ENCODE measurements at places on chromosomes 4 and X.

GRCh38 chr4:171929477-171929876 is 116.3 kb downstream of the GALNTL6 start:
- no peak for DNase-seq

- DNase-seq, result no peak
Measured at GRCh38 chr4:139533511-139533910, 22.5 kb downstream of the SETD7 start.

- DNase-seq, result no peak
Measured at GRCh38 chr4:25209702-25210101, 24.1 kb upstream of the PI4K2B start.

- DNase-seq, result no peak
Measured at GRCh38 chrX:97692575-97692974, 808.9 kb downstream of the RPA4 start.

DNA sequence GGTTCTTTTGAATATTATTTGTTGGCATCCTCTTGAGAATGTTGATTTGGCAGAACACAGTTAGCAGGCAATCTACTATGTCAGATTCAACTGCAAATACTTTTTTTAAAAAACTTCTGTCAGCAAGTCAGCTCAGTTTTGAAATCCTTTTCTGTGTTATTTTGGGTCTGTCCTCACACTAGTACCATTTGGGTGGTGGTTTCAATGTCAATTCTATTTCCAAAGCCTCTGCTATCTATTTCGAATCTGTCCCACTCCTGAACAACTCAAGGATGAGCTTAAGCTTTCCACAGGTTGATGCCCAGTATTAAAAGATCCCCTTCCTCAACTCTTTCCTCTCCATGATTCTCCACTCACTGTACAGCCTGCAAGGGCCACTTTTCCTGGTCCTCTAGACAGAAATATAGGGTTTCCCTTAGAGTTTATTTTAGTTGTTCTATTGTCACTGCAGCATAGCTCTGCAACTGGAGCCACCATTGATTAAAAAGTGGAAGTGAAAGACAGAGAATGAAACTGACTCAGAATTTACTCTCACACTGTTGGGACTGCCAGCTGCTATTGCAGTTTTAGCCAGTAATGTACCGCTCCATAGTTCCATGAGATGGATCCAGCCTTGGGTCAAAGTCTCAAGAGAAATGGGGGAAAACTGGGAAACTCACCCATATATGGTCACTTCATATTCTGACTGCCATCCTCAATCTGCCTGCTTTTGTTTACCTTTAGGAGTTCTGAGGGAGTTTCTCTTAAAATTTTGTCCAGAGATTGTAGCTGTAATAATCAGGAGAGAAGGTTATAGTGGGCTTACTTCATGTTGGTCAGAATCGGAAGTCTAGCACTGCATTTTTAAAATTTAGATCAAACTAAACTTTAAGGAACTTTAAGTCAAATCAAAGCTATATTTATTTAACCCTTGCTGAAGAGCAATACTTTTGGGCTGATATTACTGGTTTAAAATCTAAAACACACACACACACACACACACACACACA is 14.6 kb downstream of the HDX start:
- DNase-seq, result no peak

GRCh38 chr4:26619784-26620183 is 35.9 kb downstream of the TBC1D19 start:
- peak; percentile 19 for DNase-seq

DNA sequence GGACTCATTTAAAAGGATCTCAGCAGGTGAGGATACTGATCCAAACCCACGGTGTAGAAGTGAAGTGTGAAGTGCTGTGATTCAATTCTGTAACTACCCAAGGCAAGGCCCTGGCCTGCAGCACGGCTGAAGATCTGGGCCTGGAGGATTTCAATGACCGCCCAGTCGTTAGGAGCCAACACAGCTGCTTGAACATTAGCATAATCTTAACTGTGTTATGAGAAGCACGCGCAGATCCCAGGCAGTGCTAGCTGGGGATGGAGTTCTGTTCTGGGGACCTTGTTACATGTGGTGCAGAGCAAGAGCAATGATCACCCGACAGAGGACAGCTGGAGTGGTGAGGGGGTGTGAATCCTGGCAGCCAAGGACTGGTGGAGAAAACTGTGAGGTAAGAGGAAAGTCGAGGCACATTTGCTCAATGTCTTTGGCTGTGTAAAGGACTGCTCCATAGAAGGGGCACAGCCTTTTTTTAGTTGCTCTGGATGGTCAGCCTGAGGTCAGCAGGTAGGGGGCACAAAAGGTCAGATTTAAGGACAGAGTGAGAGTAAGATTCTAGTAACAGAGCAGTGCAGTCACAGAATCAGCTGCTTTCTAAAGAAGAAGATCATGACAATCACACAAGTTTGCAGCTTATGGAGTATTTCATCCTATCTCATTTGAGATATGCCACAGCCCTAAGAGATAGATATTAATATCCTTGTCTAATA is 181.8 kb downstream of the DCLK2 start:
- DNase-seq, result no peak

GRCh38 chr4:136371231-136371630 is 1161.1 kb downstream of the PCDH18 start:
- DNase-seq, result no peak

DNA sequence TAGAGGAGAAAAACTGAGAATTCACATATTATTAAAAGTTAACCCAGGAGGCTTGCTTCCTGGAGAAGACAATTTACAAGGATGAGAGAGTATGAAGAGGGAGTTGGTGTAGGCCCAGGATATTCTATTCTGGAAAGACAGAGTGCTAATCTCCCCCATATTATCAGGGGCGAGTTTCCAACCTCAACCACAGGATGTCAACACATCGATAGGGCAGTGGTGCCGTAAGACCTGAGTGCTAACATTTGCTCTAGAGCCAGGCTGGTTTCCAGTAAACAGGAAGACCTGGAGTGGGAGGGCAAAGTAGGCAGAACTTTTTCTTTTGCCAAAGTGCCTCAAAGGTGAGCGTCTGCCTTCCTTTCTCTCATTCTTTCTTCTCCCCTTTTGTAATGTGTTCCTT is 2.8 kb upstream of the AWAT1 start:
- DNase-seq, result no peak

GRCh38 chr4:59068722-59069418 is 1958.7 kb upstream of the IGFBP7 start:
- no peak for DNase-seq

DNA sequence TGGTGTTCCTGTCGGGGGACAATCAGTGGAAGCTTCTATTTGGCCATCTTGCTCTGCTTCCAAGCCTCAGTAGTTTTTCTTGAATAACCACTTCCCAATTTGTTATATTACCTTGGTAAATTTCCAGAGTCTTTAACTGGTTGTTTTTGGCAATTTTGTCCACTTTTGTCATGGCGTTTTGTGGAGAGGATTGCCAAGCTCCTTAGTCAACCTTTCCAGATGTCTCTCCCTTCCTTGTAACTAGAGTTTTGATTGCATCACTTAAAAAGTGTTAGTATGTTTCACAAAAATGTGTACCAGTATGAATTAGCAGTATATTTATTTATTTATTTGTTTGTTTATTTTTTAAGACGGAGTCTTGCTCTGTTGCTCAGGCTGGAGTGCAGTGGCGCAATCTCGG is 15.8 kb upstream of the UXT start:
- DNase-seq, result no peak

GRCh38 chr4:121765971-121766538 is 1.1 kb upstream of the SMIM43 start:
- no peak for DNase-seq

DNA sequence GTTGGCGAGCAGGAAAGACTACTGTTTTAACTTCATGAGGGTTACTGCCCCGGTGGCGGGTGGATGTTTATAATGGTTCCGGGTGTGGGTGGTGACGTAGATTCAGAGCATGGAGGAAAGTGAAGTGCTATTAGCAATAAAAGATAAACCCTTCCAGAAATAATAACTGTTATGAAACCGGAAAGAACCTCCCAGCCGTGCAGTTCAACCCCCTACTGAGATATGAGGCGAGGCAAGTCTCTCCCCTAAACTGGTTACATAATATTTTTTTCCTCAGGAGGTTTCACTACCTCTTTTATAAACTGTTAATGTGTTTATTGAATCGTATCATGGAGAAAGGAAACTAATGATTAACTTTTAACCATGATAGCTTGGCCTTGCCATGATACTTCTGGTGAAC is 33.9 kb upstream of the STIM2 start:
- no peak for DNase-seq

- DNase-seq, result no peak
Measured at GRCh38 chrX:132497432-132497831, 8.6 kb upstream of the MBNL3 start.

DNA sequence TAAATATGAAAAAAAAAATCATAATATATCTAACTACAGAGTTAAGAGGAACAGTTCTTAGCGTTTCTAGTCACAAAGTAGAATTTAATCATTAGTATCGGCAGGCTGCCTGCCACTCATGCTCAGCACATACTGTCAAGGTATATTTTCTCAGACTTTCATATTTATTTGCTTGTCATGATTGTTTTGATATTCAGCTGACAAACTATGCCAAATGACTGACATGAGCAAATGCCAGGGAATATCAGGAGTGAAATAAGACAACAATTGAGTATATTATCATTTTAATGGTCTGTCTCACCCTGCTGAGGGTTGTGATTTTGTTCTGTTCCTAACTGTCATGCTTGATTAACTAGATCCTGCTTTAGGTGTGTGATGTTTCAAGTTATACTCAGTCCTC is 395.0 kb upstream of the SPOCK3 start:
- DNase-seq, result no peak

DNA sequence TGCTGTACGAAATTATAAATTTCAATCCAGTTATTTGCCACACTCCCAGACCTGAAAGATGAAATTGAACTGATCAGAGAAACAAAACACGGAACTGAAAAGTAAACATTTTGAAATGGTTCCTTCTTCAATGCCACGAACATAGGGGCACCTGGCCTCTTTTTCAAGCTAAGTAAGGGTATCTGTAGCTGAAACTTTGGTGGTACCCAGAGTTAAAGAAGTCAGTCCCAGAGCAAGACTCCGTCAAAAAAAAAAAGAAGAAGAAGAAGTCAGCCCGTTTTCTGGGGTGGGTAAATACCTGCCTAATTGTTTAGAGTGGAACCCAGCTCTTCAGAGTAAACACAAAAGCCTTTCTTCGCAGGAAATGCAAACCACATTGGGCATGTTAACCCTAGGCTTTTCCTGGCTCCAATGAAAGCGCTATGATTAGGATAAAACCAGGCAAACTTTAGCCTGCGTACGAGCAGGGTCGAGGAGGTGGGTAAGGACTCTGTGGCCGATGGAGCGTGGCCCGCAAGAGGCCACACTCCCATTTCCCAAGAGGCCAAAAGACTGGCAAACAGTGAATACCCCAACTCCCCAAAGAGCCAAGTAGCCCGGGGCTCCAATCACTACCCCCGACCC is 1.3 kb downstream of the ANTXR2 start:
- DNase-seq, result no peak

GRCh38 chr4:130008461-130008860 is 912.5 kb downstream of the C4orf33 start:
- no peak for DNase-seq

DNA sequence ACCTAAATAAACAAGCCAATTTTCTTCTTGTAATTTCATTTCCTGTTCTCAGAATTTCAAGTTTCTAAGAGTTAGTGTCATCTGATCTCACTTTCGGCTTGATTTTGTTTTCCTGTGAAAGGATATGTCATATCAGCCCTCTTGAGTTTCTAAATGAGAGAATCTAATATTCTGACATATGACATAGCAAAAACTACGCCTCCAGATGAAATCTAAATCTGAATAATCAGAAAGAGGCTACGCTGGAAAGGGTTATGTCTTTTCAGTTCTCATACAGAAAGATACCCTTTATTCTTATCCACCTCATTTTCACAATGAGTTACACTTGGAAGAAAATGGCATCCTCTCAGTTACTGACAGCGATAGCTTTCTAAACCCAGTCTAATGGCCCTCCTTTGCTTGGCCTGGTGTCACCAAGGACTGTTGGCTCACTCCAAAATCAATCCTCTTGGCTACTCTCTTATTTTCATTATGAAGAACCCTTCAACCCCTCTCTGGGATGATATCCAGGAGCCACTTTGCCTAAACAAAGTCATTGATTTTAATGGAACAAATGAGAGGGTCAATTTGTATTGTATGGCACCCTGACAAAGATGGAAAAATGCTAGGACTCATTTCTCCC is 65.6 kb downstream of the ASB9 start:
- no peak for DNase-seq

GRCh38 chr4:6371812-6372211 is 100.6 kb downstream of the PPP2R2C start:
- no peak for DNase-seq

DNA sequence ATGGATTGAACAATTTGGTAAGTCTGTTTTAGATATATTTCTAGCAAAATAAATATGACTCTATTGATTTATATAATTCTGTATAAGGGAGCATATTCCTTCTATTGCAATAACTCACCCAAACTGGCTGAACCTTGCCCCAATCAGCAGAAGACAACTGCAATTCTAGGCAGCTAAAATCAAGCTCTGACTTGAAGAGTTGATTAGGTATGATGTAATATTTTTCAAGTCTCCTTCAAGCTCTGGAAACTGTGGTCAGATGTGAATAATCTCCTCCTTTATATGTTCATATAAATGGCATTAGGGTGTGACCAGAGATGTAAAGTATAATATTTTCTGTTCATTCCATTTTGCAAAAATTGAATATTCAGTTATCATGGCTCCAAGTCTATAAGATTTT is 8.2 kb downstream of the RASSF6 start:
- DNase-seq, result no peak

- DNase-seq, result no peak
Measured at GRCh38 chr4:182348779-182349326, 105.7 kb downstream of the TENM3 start.

- no peak for DNase-seq
Measured at GRCh38 chr4:52863324-52863723, 1.2 kb downstream of the RASL11B start.

DNA sequence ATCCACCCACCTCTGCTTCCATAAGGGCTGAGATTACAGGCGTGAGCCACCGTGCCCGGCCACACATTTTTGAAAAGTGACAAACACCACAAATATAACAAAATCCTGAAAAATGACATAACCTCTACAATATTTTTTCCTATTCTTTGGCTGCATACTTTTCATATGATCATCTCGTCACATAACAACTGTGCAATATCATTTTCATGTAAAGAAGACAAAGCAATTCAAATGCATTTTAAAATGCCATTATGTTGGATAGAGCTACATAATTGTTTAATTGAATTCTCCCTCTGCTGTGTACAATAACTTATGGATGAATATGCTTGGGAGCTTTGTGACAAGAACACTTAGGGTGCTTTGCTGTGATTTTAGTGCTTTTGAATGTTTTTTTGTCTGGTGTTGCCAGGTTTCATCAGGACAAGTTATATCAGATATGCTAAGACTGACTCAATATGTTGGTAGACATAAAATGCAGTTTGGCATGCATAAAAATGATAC is 132.9 kb downstream of the CHIC2 start:
- DNase-seq, result no peak

GRCh38 chr4:6983544-6984142 is 59.5 kb upstream of the TADA2B start:
- no peak for DNase-seq

DNA sequence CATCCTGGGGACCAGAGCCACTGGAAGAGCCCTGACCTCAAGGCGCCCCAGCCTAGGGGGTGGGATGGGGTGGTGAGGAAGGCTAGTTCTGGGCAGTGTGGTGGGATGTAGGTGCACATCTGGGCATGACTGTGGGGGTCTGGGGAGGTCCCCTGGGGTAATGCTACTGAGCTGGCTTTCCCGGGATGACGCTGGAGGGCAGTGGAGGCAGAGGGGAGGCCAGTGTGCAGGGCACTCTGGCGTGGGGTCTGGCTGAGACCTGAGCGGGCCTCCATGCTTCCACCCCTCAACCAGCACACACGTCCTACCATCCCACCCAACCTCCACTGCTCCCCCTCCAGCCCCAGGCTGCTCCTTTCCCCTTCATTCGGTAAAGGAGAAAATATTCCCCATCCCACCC is 4.8 kb upstream of the SH3BP2 start:
- no peak for DNase-seq
